ENCODE measurements at places on chromosomes 7 and 10.

DNA sequence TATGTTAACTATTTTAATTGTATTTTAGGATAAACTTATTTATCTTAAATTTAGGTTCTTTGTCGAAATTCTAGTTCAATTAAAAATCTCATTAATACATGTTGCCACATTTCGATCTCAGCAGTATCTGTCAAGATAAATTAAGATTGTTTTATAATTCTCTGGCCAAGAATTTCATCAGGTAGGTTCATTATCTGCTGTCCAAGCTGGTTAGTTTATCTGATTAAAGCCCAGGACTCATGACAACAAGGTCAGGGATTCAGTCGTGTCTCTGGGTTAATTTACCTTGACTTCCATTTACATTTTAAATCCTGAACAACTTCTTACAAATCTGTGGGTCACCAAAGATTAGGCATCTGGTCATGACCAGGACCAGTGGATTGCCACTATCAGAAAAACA, 7.6 kb downstream of the STEAP4 start:
- no peak for DNase-seq

- no peak for DNase-seq
Observed at GRCh38 chr7:133344275-133344674, 91.4 kb downstream of the EXOC4 start.

DNA sequence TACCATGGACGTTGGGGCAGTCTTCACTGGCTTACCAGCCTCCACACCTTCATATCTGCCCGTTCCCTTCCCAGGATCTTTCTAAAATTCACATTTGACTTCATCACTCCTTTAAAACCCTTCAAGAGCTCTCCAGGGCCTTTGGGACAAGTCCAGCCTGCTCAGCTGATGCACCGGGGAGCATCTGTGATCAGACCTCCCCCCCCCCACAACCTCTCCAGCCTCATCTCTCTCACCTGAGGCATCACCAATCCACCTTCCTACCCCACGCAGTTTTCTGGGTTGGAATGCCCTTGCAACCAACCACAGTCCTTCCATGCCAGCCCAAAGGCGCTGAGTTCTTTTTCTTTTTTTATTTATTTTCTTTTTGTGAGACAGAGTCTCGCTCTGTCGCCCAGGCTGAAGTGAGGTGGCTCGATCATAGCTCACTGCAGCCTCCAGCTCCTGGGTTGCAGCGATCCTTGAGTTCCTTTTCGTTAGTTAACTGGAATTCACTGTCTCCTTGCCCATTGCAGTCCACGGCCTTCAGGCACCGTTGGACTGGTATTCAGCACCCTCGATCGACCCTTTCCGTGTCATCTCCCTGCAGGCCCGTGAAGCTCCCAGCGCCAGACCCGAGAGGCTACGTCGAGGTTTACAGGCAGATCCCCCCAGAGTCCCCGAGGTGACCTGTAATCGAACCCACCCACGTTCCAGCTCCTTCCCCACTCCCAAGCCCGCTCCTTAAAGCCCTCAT, 654 bp downstream of the ALKBH4 start:
- DNase-seq, result no peak

GRCh38 chr7:15781944-15782343, 95.5 kb upstream of the MEOX2 start:
- DNase-seq, result no peak

- DNase-seq, result no peak
Observed at GRCh38 chr10:42997151-42997848, 79.6 kb upstream of the RET start.

- DNase-seq, result no peak
Observed at GRCh38 chr10:128116851-128117615, 9.2 kb downstream of the MKI67 start.

DNA sequence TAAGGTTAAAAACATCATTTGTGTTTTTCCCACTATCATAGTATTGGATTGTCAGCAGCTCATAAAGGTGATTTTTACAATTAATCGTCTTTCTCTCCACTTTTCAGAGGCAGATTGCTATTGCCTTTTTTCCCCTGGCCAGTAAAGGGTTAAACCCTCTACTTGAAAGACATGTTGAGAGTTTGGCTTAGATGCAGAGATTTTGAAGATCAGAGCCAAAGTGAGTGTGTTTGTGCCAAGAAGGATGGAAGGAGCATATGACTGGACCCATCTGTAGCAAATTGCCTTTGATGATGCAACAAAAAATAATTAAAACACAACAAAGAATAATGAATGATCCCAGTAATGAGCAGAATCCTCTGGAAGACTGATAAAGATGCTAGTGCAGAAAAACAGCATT, 373.1 kb downstream of the MALRD1 start:
- no peak for DNase-seq

DNA sequence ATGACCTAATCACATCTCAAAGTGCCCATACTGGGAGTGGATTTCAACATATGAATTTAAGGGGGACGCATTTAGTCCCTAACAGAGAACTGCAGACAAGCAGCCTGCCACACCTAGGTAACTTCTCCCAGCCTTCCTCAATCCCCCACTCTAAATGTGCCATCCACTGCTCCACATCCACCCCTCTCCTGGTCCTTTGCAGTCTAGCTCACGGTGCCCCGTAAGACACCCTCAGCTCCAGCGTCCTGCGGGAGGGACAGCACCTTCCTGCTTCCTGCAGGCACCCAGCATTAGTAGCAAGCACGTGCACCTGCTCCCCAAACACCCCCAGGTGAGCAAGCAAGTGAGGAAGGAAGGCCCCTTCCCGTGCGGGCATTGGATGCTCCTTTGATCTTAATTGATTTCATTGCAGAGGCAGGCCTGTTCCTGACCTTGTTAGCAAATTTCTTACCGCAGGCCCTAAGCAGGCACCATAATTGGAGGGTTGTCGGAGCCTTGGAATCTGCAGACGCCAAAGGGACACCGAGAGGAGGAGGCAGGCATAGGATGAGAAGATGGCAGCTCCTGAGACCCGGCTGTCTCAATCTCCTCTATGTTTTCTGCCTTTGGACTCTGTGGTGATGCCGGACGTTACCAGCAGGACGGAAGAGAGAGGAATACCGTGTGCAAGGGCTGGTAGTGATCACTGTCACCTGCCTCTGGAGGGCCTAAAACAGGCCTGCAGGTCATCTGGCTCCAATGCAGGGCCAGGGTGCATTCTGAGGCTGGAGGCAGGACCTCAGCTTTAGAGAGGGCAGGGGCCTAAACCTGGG, 75.8 kb upstream of the CHST15 start:
- no peak for DNase-seq

DNA sequence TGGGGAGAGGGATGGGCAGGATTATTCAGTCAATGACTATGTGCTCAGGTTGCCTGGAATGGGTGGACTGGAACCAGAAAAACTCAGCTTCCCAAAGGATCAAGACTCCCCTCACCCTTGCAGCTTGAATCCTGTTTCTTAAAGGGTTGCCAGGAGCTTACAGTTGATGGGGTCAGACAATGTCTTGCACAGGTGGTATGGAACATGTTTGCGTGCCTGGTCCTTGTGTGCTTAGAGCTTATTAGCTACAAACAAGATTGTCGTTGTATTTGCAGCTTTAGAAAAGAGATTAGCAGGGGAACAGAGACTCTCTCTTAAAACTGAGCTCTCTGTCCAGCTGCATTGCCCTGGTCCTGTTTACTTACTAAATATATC, 56.9 kb downstream of the PRR15 start:
- no peak for DNase-seq
